GM12878 (cell line): ENCODE measurements at places on chromosomes 5 and 9. TPM values are rescaled to one million over a fixed set of nuclear protein-coding genes. Genes with fewer than 3 reads are reported as not detected.

- no peaks in the 10 kb centered on the region for H3K27me3 ChIP-seq
- H3K4me3 ChIP-seq, result no peak overlapping the region
- H3K4me1 ChIP-seq, result no peaks in the 10 kb centered on the region
- no peak overlapping the region for H3K27ac ChIP-seq
- no peak for DNase-seq
- H3K36me3 ChIP-seq, result no peaks in the 10 kb centered on the region
Measured at GRCh38 chr5:97501286-97501964, 318.4 kb upstream of the RIOK2 start.

- no peaks in the 10 kb centered on the region for H3K4me1 ChIP-seq
- no peak overlapping the region for H3K27ac ChIP-seq
- no peaks in the 10 kb centered on the region; the same call in none of the 2 replicates for H3K27me3 ChIP-seq
- H3K36me3 ChIP-seq, result no peaks in the 10 kb centered on the region
- no peak for DNase-seq
- H3K4me3 ChIP-seq, result no peak overlapping the region
Measured at GRCh38 chr5:1755321-1755949, 44.2 kb downstream of the MRPL36 start.

AGXT2 gene
- not detected in 2 replicates for total RNA-seq

DNA sequence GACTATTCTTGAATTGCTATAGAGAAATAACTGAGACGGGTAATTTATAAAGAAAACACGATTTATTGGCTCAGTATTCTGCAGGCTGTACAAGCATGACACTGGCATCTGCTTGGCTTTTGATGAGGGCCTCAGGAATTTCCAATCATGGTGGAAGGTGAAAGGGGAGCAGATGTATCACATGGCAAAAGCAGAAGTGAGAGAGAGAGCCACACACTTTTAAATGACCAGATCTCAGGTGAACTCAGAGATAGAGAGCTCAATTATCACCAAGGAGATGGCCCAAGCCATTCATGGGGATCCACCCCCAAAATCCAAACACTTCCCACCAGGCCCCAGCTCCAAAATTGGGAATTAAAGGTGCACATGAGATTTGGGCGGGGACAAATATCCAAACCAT, 15.3 kb downstream of the GABRA1 start:
- H3K4me3 ChIP-seq, result no peak overlapping the region
- H3K27me3 ChIP-seq, result no peaks in the 10 kb centered on the region
- H3K4me1 ChIP-seq, result no peaks in the 10 kb centered on the region
- no peaks in the 10 kb centered on the region for H3K36me3 ChIP-seq

GRCh38 chr5:44489759-44490158, 100.5 kb upstream of the FGF10 start:
- no peaks in the 10 kb centered on the region for H3K4me1 ChIP-seq
- no peak overlapping the region for H3K4me3 ChIP-seq
- H3K27me3 ChIP-seq, result no peaks in the 10 kb centered on the region
- no peak overlapping the region for H3K27ac ChIP-seq

GRCh38 chr9:79134654-79135053, 437.1 kb upstream of the TLE4 start:
- no peaks in the 10 kb centered on the region for H3K36me3 ChIP-seq
- no peaks in the 10 kb centered on the region for H3K4me1 ChIP-seq
- H3K27ac ChIP-seq, result no peak overlapping the region
- no peak overlapping the region for H3K4me3 ChIP-seq

DNA sequence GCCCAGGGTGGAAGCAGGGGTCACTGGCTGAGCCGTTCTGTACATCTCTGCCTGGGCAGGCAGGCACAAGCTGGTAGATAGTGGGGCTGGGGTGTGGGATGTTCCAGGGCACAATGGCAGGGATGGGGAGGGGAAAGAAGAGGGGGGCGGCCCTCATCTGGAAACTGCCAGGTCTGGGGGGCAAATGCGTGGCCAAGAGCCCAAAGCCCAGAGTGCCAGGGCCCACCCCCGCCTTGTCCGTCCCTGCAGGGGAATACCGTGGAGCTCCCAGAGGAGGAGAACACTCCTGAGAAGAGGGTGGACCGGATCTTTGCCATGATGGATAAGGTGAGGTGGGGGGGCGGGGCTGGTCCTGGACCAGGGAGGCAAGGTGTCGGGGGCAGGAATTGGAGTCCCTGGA, 42.7 kb upstream of the HMCN2 start:
- H3K4me3 ChIP-seq, result no peak overlapping the region
- no peaks in the 10 kb centered on the region for H3K36me3 ChIP-seq
- no peak overlapping the region for H3K27ac ChIP-seq

DNA sequence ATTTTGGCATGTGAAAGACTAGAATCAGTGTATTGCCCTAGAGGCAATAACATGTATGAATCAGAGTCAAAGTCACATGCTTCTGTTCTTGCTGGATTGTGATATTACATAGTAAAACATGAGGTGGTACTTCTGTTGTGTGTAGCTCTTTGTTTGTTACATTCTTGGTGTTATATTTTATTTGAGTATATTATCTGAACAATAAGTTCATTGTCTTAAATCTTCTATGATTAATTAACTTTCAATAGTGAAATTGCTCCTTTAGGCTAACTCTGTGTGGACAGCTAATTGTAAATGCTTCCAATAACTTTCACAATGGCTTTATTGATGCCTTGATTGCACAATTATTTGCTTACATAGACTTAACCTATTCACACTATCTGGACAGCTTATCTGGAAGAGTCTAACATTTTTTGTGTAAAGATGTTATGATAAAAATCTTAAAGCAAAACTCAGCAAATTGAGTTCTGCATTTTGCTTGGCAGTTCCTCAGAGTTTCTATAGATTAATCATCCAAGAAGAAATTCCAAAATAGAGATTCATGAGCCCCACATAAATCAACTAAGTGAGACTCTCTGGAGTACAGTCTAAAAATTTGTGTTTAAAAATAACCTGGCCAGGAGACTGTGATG, 239.6 kb upstream of the TUSC1 start:
- no peaks in the 10 kb centered on the region for H3K4me1 ChIP-seq
- H3K36me3 ChIP-seq, result no peaks in the 10 kb centered on the region
- no peaks in the 10 kb centered on the region for H3K27me3 ChIP-seq
- H3K4me3 ChIP-seq, result no peak overlapping the region

DNA sequence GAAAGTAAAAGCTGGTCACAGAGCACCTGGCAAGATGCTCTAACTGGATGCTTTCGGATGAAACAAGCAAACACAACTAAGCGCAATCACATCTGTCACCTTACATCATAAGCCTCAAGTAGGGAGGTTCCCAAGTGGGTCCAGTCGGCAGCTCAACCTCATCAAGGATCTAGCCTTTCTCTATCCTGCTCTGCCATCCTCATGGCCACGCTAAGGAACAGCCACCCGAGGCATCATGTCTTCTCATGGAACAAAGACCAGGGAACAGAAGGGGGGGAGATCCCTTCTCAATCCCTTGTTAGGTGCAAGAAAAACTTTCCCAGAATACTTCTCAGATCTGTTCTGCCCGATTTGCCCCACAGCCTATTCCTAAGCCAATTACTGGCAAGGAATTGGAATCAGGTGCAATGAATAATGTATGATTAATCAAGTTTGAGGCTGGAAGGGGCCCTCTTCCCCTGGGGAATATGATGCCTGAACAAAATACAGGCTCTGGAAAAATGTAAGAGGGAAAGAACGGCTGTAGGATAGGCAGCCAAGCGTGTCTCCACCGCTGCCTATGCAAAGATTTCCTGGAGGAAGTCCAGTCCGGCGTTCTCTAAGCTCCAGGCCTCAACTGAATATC, 1.3 kb upstream of the HABP4 start:
- no peak overlapping the region for H3K4me3 ChIP-seq
- peaks cover 6% of the 10 kb centered on the region for H3K4me1 ChIP-seq
- H3K27me3 ChIP-seq, result peaks cover 3% of the 10 kb centered on the region; the same call in 1 of the 2 replicates
